NCI-H2107 (cell line): ENCODE measurements at places on chromosomes 6 and 20.

- DNase-seq, result no peak
Observed at GRCh38 chr6:148750838-148751792, 4.3 kb downstream of the UST start.

GRCh38 chr6:100460650-100461204 is 4.0 kb downstream of the SIM1 start:
- no peak for DNase-seq

- no peak for DNase-seq
Observed at GRCh38 chr6:142821860-142822259, 123.1 kb downstream of the HIVEP2 start.

DNA sequence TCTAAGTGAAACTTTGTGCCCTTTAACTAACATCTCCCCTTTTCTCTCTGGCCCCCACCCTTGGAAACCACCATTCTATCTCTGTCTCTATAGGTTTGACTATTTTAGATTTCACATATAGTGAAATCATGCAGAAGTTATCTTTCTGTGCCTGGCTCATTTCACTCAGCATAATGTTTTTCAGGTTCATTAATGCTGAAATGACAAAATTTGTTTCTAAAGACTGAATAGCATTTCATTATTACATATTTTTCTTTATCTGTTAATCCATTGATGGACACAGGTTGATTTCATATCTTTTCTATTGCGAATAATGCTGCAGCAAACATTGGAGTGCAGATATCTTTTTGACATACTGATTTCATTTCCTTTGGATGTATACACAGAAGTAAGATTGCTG is 30.7 kb downstream of the MEI4 start:
- no peak for DNase-seq

- peak; percentile 23 for DNase-seq
Observed at GRCh38 chr6:166707045-166707444, 80.0 kb upstream of the RPS6KA2 start.

DNA sequence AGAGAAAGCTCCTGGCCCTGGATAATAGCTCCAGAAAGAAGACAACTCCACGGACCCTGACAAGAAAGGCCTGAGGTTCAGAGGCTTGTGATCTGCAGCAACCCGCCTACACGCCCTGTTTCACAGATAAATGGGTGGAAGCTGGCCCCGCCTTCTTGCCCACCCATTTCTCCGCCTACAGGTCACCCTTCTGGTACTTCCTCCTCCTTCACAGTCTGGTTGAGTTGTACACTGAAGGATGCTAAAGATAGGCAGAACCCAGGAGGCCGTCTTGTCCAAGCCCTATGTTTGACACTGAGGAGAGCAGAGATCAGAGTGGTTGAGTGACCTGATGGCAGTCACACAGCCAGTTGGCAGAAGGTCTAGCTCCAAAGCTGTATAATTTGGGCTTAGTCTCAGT is 34.2 kb upstream of the MDGA1 start:
- DNase-seq, result no peak

- DNase-seq, result no peak
Observed at GRCh38 chr6:39925191-39925930, 8.9 kb downstream of the MOCS1 start.
